ENCODE measurements at places on chromosomes 5 and 9. TPM values are rescaled to one million over a fixed set of nuclear protein-coding genes. Genes with fewer than 3 reads are reported as not detected.

The ASS1 gene
- 6.9 TPM for total RNA-seq

The C9orf152 gene
- total RNA-seq = not detected

The MLANA gene
- total RNA-seq = not detected

The SPATA31E1 gene
- total RNA-seq = not detected

The CER1 gene
- 0.63 TPM for total RNA-seq

The CNTFR gene
- total RNA-seq = 23.8 TPM

The FBP2 gene
- not detected for total RNA-seq

The INSL4 gene
- total RNA-seq = not detected

The SEMA4D gene
- 38.2 TPM for total RNA-seq

The PTGER4 gene
- 1.6 TPM for total RNA-seq

The IARS1 gene
- 183 TPM for total RNA-seq

The BICD2 gene
- 42.6 TPM for total RNA-seq

The FBP1 gene
- not detected for total RNA-seq

The SLC6A7 gene
- 1.9 TPM for total RNA-seq

The ZSWIM6 gene
- 48.8 TPM for total RNA-seq
